ENCODE measurements at places on chromosomes 6 and 20. TPM values are rescaled to one million over a fixed set of nuclear protein-coding genes. Genes with fewer than 3 reads are reported as not detected.

The GFRAL gene
- not detected for total RNA-seq

The SLC32A1 gene
- 1.3 TPM for total RNA-seq

The VWA7 gene
- total RNA-seq, result 8.6 TPM

The TOX2 gene
- total RNA-seq, result 1.2 TPM
